ENCODE measurements at places on chromosomes 7 and 10.

DNA sequence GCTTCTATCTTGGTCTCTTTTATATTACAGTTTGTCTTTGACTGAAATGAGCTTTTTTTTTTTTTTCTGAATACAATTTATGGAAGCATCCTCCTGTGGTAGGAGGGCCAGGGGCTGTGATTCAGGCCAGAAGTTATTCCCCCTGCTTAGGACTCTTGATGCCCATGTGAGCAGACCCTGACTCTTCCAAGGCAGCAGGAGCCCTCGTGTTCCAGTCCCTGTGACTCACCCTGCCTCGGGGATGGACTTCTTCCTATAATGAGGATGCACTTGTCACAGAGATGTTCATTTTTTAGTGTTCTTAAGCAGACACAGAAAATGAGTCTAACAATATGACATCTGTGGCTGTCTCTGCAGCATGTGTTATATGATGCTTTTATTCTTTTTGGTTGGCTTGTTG, 1293.7 kb upstream of the AUTS2 start:
- no peak for DNase-seq

- DNase-seq: no peak
These were observed 127.9 kb downstream of the NRF1 start for GRCh38 chr7:129739427-129739826.

DNA sequence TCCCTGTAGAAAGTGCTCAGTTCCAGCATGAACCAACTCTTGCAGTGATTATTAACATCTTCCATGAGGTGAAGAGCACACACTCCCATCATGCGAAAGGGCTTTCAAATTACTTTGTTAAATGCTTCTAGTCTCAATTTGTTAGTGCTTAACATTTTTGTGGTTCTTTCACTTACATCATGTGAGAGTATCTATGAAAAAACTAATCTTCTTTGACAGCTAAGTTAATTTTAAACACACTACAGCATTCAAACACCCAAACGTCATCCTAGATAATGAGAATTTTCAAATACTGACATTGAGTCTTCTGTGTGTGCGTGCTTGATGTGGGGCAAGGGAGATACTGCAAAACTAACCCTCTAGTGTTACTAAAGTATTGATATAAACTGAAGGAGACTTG, 84.8 kb downstream of the ETV1 start:
- DNase-seq: no peak

- no peak for DNase-seq
These were observed 27.3 kb downstream of the KNDC1 start for GRCh38 chr10:133187091-133187905.

DNA sequence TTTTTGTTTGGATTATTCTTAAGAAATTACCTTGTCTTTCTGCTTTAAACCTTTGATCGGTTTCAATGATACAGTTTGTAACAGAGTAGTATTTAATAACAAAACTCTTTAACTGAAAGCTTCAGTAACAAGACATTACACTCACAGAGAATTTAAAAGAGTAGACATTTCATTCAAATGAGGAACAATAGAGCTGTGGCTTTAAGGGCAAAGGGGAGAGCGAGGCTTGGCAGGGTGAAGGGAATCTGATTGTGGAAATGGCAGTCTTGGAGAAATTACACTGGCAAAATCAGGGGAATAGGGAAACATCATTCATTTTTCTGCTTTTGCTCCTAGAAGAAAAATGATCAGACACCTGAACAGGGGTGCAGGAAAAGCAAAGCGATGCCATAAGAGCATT, 5.1 kb upstream of the HIPK2 start:
- no peak for DNase-seq

DNA sequence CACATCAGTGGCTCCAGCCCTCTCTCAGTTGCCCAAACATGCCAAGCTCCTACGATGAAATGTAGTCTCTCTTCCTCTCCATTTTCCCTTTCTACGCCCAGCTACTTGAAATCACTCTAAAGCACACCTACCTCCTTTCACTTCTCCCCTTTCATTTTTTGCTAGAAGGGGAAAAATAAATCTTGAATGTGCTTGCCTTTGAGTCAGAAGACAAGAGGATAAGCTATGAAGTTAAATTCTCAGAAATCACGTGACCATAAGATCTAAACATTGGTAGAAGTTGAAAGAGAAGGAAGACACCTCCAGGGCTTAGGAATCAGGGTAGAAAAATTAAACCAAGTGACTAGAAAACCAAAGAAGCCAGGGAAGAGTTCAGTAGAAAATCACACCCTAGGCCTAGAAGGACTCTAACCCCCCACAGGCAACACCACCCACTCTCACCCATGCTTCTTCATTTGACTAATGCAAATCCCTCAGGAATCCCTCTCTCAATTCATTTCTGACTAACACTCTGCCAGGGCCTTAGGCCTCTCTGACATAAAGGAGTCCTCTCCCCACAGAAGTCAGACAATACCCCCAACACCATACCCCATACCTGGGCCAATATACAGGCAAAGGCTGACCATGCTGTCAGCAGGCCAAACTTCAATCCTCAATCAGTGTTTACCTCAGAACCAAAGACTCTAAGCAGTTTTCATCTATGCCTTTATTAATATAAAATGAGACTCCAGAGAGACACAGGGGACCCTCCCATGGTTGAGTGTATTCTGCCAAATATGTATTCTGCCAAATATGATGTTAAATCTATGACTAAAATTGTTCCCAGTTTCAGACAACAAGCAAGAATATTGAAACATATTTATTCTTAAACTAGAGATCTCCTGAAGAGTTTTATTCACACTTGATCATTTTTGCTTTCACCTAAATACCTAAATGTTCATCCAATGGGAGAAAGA, 84.8 kb downstream of the ELMO1 start:
- DNase-seq: no peak
